Activated T-helper 2 cell treated with anti-CD3 and anti-CD28 coated beads, Interferon-gamma antibody, Interleukin-2, Interleukin-4, amounts not matched to agents 10 μg/mL and 5 μg/mL and 100 μg/mL, durations not matched to agents 14 hours and 24 hours and 36 hours (primary cell): ENCODE measurements at places on chromosomes 2 and 18. TPM values are rescaled to one million over a fixed set of nuclear protein-coding genes. Genes with fewer than 3 reads are reported as not detected.

GRCh38 chr2:182597570-182598295, 118.3 kb upstream of the DNAJC10 start:
- no peaks in the 10 kb centered on the region for H3K4me1 ChIP-seq
- H3K4me3 ChIP-seq: no peak overlapping the region
- no peaks in the 10 kb centered on the region for H3K36me3 ChIP-seq
- DNase-seq: no peak

DNA sequence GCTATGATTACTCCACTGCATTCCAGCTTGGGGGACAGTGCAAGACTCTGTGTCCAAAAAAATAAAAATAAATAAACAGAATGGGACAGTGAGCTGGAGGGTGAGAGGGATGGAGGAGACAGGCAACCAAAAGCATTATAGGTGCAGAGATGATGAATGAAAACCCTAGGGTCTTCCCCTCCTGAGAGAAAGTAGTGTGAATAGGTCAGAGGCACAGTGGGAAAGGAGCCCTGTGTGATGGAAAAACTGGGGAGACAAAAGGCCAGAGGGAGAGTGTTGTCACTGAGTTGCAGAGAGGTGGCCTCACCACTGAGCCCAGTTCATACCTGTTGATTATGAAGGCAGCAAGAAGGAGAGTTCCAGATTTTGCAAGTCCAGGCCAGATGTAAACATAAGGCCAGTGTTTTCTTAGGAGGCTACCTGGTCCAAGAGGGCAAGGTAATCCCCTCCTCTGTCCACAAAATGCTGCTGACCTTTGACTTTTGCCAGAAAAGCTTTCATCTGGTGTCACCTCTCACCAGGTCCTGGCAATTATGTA, 17.6 kb upstream of the AGFG1 start:
- peaks cover 20% of the 10 kb centered on the region for H3K4me1 ChIP-seq
- no peak overlapping the region for H3K27ac ChIP-seq
- H3K4me3 ChIP-seq: no peak overlapping the region
- DNase-seq: no peak
- no peaks in the 10 kb centered on the region for H3K36me3 ChIP-seq

DNA sequence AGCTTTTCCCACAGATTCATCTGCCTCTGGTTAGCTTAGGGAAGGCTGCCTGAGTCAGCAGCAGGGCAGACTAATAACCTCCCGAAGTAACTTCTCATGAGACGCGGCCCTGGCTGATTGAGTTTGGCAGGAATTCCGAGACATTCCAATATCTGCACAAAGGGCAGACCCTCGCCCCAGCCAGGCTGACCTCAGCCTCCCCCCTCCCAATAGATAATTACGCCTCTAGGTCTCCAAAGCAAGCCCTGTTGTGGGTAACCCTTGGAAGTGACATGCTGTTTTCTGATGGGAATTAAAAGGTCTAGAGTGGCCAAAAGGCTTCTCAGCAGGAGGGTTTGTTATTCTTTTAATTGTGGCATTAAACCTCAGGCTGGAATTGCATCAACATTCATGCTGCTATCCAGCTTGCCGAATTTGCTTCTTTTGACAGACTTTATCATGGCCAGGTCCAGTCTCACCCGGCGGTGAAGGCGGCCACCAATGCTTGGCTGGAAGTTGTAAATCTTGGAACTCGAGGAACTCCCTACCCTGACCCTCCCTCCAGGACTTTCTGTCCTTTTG, 98.0 kb upstream of the SLC14A2 start:
- no peaks in the 10 kb centered on the region for H3K36me3 ChIP-seq
- DNase-seq: no peak
- H3K4me1 ChIP-seq: peaks cover 2% of the 10 kb centered on the region
- no peak overlapping the region for H3K4me3 ChIP-seq

Gene DSG1
- not detected in 2 replicates for total RNA-seq

Gene FBXO15
- 0.91 and 1.1 TPM in 2 replicates for total RNA-seq
